SK-N-MC (cell line): ENCODE measurements at places on chromosomes 5 and 9.

GRCh38 chr5:179387151-179388110, 42.2 kb upstream of the ADAMTS2 start:
- DNase-seq: no peak

GRCh38 chr9:33349743-33350142, 52.6 kb downstream of the AQP7 start:
- DNase-seq: no peak

DNA sequence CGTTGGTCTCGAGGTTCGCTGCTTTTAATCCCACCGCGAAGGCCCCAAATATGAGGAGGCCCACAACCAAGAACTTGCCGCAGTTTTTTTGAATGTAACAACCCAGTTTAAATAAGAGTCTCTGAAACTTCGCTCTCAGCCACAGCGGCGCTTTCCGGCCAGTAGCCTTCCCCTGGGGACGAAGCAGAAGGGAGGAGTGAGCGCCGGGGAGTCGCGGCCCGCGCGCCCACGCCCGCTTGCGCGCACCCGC, 10.4 kb downstream of the PTCH1 start:
- no peak for DNase-seq

GRCh38 chr9:121550569-121551512, 51.2 kb upstream of the GGTA1 start:
- no peak for DNase-seq

GRCh38 chr9:37908698-37909186, 4.8 kb upstream of the SLC25A51 start:
- DNase-seq: no peak

- DNase-seq: no peak
Observed at GRCh38 chr5:78899922-78900362, 85.2 kb downstream of the ARSB start.

DNA sequence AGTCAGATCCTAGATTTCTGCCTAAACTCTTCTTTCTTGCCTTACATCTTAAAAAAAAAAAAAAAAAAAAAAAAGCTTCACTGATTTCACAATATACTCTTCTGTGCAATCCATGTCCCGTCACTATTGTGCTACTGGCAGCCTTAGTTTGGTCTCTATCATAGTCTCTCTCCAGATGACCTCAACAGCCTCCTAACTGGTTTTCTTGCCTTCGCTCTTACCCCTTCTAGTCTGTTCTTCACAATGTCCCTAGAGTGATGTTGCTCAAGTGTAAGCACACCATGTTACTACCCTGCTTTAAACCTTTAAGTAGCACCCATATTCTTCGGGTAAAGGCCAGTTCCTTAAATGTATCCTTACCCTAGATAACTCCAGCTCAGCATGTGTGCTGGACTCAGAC, 25.8 kb downstream of the CD180 start:
- DNase-seq: no peak

DNA sequence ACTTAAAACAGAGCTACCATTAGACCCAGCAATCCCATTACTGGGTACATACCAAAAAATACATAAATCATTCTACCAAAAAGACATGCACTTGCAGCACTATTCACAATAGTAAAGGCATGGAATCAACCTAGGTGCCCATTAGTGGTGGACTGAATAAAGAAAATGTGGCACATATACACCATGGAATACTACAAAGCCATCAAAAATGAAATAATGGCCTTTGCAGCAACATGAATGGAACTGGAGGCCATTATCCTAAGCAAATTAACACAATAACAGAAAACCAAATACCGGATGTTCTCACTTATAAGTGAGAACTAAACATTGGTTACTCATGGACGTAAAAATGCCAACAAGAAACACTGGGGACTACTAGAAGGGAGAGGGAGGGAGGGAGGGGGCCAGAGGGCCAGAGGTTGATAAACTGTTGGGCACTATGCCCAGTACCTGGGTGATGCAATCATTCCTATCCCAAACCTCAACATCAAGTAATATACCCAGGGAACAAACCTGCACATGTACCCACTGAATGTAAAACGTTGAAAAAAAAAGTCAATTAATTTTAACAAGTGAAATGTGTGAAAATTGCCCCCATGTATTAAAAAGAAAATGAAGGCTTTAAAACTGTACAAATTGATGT, 24.5 kb upstream of the GPR150 start:
- no peak for DNase-seq

GRCh38 chr5:16547200-16547842, 69.5 kb downstream of the RETREG1 start:
- DNase-seq: no peak

DNA sequence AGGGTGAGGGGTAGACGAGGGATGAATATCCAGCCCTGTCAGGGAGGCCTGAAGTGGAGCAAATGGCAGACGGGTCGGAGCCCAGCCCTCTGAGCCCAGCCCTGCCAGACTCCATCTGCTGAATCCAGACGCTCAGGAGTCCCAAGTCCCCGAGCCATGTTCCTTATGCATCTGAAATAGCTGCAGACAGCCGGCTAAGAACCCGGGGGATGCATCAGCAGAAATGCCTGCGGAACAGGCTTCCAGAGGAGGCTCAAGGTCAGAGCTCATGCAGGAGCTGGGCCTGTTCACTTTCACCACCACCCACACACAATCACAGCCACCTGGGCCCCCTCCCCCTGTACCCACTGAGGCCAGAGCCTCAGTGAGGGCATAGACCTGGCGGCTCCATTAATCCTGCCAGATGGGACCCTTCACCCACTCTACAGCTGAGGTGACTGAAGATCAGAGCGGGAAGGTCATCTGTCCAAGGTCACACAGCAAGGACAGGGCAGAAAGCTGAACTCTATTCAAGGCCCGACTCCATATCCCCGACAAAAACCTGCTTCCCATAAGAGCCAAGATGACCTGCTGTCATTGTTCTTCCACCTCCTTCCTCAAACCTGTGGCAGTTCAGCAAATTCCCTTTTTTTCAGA, 24.4 kb upstream of the AKNA start:
- no peak for DNase-seq

- DNase-seq: no peak
Observed at GRCh38 chr5:124494540-124495116, 251.8 kb downstream of the ZNF608 start.

GRCh38 chr5:78889369-78890140, 95.6 kb downstream of the ARSB start:
- DNase-seq: no peak

GRCh38 chr5:168987543-168988300, 313.2 kb downstream of the SLIT3 start:
- DNase-seq: peak; percentile 28

- DNase-seq: no peak
Observed at GRCh38 chr9:130304116-130304515, 38.6 kb downstream of the HMCN2 start.

- DNase-seq: no peak
Observed at GRCh38 chr5:43926923-43927322, 323.9 kb downstream of the NNT start.

GRCh38 chr9:116736399-116737151, 49.5 kb downstream of the TRIM32 start:
- no peak for DNase-seq

- no peak for DNase-seq
Observed at GRCh38 chr5:128014578-128014977, 69.0 kb upstream of the SLC12A2 start.

GRCh38 chr5:106964132-106964531, 706.6 kb downstream of the EFNA5 start:
- DNase-seq: no peak

GRCh38 chr9:109328978-109329637, 8.2 kb upstream of the EPB41L4B start:
- DNase-seq: no peak

GRCh38 chr9:121339437-121339836, 30.6 kb downstream of the STOM start:
- DNase-seq: no peak

- DNase-seq: no peak
Observed at GRCh38 chr5:73204332-73204731, 31.3 kb downstream of the TMEM174 start.

DNA sequence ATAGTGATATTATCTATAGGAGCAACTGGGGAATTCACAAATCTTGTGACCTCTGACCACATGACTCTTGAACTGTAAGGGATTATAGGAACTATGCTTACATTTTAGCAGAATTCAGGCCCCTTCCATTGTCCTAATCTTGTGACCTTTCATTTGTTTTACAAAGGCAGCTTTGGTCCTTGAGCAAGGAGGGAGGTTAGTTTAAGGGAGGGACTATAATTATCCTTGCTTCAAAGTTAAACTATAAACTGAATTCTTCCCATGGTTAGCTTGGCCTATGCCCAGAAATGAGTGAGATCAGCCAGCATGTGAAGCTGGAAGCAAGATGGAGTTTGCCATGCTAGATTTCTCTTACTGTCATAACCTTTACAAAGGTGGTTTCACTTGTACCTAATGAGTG, 51.2 kb downstream of the TARS1 start:
- DNase-seq: no peak

- DNase-seq: no peak
Observed at GRCh38 chr5:14726066-14726838, 61.7 kb downstream of the OTULIN start.

- DNase-seq: no peak
Observed at GRCh38 chr9:8600914-8601680, 801.5 kb upstream of the DMAC1 start.

- no peak for DNase-seq
Observed at GRCh38 chr5:76579166-76579937, 43.9 kb downstream of the F2RL2 start.

DNA sequence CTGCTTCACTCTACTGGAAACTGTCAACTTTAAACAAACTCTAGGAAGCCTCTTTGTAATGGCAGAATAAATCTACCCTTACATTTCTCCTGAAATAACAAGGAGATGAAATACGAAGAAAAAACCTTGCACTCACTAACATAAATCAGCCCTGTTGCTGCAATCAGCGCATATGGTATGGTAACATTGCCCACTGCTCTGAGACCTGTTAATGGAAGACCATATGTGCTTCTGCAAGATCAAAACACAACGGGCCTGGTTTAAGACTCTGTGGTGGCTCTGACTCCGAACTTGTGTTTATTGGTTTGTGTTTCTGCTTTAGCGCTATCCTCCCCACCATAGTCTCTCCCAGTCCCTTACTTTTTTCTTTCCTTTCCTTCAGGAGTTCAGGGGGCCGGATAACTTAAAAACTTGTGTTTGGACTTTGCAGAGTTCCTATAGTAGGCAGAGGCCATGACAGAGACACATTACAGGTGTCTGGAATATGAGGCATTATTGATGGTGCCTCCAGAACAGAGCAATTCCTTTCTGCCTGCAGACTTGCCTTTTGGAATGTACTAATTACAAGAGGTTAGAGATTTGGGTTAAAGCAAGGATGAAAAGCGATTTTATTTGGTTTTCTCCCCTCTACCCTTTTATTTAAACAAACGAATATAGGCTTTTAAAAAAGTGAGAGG, 110.8 kb downstream of the PSAT1 start:
- no peak for DNase-seq

GRCh38 chr5:54743997-54744788, 226.6 kb downstream of the SNX18 start:
- DNase-seq: peak; percentile 98

GRCh38 chr9:20854444-20854843, 170.4 kb downstream of the FOCAD start:
- DNase-seq: no peak
